HFF-Myc (cell line): ENCODE measurements at places on chromosomes 6 and 20.

DNA sequence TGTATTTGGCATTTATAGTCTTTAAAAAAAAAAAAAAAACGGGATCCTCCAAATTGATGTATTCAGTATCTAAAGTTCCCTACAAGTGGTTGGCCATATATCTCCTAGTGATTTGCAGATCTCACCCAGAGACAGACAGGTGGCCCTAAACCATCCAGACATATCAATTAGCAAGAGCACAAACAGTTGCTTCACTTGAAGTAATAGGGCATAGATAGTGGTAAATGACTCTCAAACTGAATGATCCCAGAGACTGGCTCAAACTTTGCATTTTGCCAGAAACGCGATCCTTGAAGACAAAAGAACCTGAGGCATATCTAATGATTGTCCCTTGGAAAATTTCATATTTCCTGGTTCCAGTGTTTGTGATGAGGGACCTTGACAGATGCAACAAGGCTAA lies 54.6 kb downstream of the HMGCLL1 start:
- no peak for DNase-seq

DNA sequence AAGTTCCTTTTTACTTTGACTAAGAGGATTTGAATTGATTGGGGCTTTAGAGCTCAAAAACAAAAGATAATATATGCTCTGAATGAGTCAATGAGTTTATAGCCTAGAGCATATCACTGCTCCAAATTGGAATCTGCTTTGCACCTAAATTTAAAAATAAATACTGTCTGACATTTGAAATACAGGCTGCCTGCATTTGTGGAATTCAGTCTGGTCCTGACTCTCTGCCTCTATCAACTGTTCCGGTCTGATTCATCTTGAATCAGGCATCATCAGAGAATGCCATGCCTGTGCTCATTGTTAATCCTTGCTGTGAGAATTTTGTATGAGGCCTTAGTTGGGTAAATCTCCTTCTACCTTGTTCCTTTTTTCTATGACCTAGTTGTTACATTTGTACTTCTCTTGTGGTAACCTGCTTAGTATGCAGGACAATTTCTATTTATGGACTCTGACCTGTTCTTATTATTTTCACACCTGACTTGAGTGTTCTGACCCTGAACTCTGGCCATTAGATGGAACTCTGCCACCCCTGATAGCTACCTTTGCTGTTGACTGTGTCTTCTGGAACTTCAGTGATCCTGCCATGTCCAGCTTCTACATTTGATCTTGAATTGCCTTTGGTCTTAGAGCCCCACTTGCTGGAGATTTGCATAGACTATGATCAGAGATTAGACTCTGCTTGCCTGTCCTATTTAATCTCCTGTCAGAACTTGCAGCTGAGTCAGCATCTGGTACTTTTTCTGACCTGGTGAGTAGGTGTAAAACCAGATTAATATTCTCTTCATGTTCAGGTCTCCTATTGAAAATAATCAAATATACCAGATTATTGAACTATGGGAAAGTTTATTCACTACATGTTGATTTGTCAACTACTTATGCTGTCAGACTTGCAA lies 442.7 kb upstream of the HS3ST5 start:
- DNase-seq = no peak

DNA sequence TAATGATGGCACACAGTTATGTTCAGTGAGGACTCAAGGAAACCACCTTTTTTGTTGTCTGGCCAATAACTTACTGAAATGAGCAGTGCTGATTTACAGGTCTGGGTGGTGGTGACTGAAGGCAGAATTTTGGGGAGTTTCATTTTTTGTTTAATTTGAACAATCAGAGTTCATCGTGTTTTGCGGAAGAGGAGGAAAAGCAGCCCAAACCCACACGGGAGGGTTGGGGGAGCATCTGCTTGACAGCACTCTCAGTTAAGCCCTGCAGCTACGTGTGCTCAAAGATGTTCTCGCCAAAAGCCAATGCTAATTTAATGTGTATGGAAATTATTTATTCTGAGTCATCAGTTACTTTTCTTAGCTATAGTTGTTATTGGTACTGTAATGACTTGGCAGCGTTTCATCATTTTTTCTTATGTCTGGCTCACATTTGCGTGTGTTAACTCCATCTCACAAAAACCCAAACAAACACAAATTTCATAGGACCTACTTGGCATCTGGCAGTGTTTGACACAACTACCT lies 89.2 kb downstream of the UST start:
- DNase-seq = peak; percentile 84

GRCh38 chr6:45997875-45998506 lies 17.7 kb downstream of the CLIC5 start:
- no peak for DNase-seq

- DNase-seq = no peak
Measured at GRCh38 chr6:75551367-75551952, 50.2 kb upstream of the SENP6 start.

- no peak for DNase-seq
Measured at GRCh38 chr6:129317931-129318820, 391.8 kb downstream of the ARHGAP18 start.

GRCh38 chr6:166360243-166361076 lies 18.1 kb upstream of the SFT2D1 start:
- DNase-seq = no peak

GRCh38 chr20:38222923-38223742 lies 37.4 kb downstream of the KIAA1755 start:
- DNase-seq = no peak

DNA sequence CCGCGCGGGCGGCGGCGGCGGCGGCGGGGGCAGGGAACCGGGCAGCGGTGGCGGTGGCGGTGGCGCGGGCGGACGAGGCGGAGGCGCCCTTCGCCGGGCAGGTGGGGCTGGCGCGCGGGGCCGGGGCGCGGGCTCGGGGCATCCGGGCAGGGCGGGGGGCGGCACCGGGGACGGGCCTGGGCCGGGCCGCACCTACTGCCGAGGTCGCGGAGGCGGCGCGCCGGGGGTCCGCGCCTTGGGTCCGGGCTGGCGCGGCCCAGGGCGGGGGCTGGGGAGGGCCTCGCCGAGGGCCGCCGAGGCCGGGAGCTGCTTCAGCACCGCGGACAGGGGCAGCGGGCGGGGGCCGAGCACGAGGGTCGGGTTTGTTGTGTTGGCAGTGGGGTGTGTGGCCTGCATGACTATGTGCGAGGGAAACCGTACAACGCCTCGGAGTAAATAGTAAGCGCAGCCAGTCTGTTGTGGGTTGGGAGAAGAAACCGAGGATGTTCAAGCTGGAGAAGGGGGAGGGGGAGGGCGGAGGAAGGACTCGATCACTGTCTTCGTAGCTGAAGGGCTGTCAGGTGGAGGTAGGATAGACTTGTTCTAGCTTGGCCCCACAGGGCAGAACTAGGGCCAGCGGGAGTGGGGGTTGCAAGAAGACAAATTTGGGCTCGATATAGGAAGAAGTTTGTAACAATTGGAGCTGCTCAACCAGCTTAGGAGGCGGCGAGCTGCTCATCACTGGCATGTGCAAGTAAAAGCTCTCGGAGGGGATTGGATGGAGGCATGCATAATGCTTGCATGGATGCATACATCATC lies 593 bp downstream of the MMP24 start:
- DNase-seq = no peak

DNA sequence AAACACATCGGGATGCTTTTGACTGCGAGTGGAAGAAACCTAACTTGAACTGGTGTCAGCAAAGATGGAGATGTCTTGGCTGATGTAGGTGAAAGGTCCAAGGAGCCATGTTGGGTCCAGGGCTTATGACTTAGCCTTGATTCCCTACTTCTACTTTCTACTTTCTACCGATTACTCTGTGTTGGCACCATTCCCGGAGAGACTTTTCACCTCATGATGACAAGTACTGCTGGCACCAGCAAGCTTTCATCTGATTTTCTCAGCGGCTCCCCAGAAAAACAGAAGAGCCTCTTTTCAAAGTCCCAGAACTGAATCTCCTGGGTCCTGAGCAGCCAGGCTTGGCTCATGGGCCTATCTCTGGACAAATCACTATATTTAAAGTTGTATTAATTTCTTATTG lies 4.9 kb upstream of the EDN3 start:
- DNase-seq = no peak

GRCh38 chr6:31651602-31652191 lies 764 bp downstream of the BAG6 start:
- no peak for DNase-seq

GRCh38 chr6:139857143-139857542 lies 482.7 kb upstream of the CITED2 start:
- no peak for DNase-seq

DNA sequence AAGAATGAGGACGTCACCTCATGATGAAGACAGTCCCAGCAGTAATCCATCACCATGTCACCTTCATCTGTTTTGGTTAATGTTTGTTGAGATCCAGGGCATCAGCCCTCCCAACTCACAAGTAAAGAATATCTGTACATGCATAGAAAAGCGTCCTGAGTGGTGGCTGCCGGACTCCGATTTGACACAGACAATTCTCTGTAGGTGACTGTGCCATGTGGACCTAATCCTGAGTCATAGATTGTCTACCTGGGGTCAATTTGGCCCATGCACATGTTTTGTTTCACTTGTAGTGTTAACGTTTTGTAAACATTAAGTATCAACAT lies 168.4 kb upstream of the UST start:
- DNase-seq = no peak
